ENCODE measurements at places on chromosomes 1 and 21.
A peak's percentile ranks its signal among the peaks of the same experiment; 100 is the strongest.

DNA sequence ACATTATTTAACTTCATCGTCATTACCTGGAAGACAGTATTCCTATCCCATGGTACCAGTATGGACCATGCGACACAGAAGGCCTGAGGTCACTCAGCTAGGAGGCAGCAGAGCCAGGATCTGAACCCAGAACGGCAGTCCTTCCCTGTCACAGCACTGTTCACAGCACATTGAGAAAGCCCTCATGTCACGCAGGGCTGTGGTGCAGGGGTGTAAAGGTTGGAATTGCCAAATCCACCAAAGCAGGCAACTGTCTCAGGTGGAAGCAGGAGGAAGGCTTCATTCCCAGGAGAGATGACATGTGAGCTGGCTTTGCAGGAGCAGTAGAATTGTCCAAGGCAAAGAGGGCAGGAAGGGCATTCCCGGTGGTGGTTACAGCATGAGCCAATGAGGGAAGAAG, 9.9 kb upstream of the TTC22 start:
- DNase-seq = no peak

- DNase-seq = no peak
Measured at GRCh38 chr1:214417545-214418210, 133.7 kb downstream of the PTPN14 start.

GRCh38 chr1:22709891-22710700, 543 bp upstream of the EPHB2 start:
- peak; percentile 25 for DNase-seq

DNA sequence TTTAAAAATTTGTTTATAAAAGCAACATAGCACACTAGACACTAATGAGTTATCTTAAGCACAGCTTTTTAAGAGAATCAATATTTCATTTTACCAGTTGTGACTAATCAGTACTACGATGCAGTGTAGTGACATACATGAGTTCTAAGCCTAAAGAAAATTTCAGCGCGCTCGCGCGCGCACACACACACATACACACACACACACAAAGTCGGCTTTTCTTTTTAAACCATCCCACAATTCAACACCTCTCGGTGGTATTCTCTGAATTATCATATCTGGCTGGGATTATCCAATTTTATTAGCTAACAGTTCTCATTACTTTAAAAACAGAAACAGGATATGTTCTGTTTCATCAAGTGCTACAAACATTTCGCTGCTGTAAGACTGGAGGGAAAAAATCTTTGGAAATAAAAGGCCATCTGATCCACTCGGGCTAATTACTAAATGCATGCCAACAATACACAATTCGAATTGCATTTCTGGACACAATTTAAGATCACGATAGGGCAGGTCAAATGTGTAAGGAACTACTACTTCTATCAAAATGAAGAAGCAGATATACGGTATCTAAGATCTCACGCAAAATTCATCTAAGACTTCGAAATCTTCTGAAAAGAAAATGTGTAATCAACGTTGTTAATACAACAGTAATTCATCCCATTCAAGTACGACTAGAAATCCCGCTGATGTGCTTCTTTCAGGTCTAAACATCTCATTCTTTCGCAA, 1.2 kb downstream of the TUT4 start:
- peak; percentile 35 for DNase-seq

DNA sequence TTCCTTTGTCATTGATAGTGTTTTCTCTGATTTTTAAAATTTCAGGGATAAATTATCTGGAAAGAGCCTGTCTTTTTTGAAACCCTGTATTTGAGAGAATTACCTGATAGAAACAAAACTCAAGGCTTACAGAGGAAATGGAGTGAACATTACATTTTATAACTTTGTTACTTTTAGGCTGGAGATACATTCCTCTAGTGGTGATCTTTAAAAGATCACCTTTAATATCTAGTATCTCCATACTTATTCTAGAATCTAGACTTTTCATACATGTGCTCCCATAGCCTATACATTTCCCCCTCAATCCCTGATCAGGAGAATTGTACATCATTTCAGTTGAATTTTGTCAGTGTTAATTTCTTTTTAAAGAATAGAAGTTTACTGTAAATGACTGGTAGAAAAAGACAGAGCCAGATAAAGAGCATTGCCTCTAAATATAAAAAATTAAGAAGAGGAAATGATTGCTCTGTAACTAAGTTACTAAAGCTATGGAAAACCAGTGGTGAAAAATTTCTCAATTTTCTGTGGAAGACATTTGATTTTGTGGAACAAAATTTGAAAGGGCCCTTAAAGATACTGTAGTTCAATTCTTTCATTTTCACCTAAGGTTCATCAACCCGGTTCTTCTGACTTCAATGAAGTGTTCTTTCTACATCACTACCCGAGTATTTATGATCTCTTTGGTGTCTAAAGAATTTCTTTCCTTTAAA, 33.7 kb downstream of the RASAL2 start:
- peak; percentile 47 for DNase-seq

Measured in kidney glomerular epithelial cell (primary cell).